ENCODE measurements at places on chromosomes 1 and 21. TPM values are rescaled to one million over a fixed set of nuclear protein-coding genes. Genes with fewer than 3 reads are reported as not detected.
A peak's percentile ranks its signal among the peaks of the same experiment; 100 is the strongest.

The LYPD8 gene
- total RNA-seq = not detected

The LIN28A gene
- not detected for total RNA-seq

The RXFP4 gene
- total RNA-seq = not detected

The CD2 gene
- 287 TPM for total RNA-seq

The CELSR2 gene
- 2.0 TPM for total RNA-seq

The CFAP126 gene
- total RNA-seq = not detected

The MX2 gene
- 30.7 TPM for total RNA-seq

The KCNK2 gene
- not detected for total RNA-seq

The NENF gene
- total RNA-seq = 30.8 TPM

The OR2L13 gene
- not detected for total RNA-seq

The PADI1 gene
- not detected for total RNA-seq

DNA sequence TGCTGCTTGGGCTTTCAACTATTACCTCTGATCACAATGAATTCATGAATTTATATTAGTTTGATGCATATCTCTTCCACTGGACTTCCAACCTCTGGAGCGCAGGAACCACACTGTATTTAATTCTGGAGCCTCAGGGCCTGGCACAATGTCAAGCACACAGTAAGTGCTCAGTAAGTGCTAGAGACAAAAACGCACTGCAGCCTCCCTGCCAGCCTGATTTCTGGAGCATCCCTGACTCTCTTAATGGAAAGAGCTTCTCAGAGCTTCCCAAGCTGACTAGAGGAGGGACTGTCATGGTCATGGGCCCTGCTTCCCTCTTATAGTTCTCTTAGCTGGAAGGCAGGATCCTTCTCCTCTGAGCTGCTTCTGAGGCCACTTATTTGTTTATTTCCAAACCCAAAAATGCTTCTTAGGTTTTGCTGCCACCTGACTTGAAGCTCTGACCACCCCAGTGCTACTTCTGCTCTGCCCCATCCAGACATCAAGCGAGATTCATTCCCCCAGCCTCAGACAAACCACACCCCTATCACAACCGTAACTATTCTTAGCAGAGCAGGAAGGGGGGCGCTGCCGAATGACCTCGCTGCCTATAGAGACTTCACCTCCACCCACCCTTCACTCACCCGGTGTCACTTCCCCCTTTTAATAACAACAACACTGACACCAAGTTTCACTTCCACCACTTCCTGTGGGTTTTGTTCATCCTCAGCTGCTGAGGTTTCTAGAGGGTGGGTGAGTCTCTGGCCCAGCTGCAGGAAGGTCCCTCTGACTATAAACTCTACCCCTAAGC lies 33.6 kb downstream of the NUAK2 start:
- no peaks in the 10 kb centered on the region for H3K36me3 ChIP-seq
- H3K4me3 ChIP-seq = peak overlapping the region; percentile 29
- DNase-seq = peak; percentile 88
- no peaks in the 10 kb centered on the region for H3K27me3 ChIP-seq
- H3K27ac ChIP-seq = peak overlapping the region; percentile 79

DNA sequence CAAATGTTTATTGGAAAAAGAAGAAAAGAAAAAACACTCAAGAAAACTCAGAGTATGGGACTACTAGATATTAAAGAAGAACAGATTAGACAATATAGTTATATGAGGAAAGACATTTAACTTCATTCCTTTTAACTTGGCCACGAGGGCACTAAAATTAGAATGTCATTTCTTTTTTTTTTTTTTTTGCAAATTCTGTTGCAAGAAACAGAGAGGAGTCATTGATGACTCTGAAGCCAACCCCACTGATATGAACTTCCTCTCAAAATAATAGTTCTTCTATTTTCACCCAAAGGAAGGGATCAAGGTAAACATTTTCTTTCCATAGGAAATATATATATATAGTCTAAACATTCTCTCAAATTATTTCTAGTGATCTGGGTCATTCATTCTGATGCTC lies 24.6 kb upstream of the PEX19 start:
- H3K36me3 ChIP-seq = peaks cover 56% of the 10 kb centered on the region
- H3K4me1 ChIP-seq = no peaks in the 10 kb centered on the region
- H3K27me3 ChIP-seq = no peaks in the 10 kb centered on the region

DNA sequence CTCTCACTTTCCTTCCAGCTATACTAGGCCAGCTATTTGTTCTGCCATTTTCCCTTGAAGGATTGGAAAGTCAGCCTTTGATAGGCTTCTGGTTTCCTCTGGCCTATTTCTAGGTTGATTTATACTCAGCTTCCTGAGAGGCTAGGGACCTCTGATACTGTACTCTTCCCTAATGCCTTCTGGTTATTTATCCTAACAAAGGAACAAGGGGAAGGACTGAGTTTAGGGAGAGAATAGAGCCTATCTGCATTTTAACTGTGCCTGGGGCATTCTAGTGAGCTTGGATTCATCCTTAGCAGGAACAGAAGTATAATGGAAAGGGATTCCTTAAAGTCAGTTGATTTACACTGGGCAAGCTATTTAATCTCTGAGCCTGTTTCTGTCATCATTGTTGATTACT lies 11.8 kb upstream of the TMEM39B start:
- no peak overlapping the region for H3K27ac ChIP-seq
- no peak overlapping the region for H3K4me3 ChIP-seq
- H3K27me3 ChIP-seq = no peaks in the 10 kb centered on the region
- no peak for DNase-seq
- peaks cover 23% of the 10 kb centered on the region for H3K36me3 ChIP-seq

DNA sequence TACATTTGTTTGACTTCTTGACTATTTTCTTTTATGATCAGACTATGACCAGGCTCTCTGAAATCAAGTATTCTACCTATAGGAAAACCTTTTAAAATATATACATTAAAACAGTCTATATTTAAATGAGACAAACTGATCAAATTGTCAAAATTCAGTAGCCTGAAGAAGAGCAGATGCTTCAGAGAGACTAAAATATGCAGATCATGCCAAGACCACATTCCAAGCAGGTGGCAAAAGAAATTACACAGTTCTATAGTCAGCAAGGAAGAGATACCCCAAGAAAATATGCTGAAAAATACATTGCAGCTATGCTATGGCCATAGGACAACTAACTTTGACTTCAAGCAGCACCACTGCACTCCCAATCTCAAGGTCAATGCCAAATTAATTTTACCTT lies 3.5 kb downstream of the LPGAT1 start:
- DNase-seq = no peak
- H3K27me3 ChIP-seq = no peaks in the 10 kb centered on the region
- no peak overlapping the region for H3K4me3 ChIP-seq
- H3K4me1 ChIP-seq = peaks cover 31% of the 10 kb centered on the region
- H3K27ac ChIP-seq = no peak overlapping the region

DNA sequence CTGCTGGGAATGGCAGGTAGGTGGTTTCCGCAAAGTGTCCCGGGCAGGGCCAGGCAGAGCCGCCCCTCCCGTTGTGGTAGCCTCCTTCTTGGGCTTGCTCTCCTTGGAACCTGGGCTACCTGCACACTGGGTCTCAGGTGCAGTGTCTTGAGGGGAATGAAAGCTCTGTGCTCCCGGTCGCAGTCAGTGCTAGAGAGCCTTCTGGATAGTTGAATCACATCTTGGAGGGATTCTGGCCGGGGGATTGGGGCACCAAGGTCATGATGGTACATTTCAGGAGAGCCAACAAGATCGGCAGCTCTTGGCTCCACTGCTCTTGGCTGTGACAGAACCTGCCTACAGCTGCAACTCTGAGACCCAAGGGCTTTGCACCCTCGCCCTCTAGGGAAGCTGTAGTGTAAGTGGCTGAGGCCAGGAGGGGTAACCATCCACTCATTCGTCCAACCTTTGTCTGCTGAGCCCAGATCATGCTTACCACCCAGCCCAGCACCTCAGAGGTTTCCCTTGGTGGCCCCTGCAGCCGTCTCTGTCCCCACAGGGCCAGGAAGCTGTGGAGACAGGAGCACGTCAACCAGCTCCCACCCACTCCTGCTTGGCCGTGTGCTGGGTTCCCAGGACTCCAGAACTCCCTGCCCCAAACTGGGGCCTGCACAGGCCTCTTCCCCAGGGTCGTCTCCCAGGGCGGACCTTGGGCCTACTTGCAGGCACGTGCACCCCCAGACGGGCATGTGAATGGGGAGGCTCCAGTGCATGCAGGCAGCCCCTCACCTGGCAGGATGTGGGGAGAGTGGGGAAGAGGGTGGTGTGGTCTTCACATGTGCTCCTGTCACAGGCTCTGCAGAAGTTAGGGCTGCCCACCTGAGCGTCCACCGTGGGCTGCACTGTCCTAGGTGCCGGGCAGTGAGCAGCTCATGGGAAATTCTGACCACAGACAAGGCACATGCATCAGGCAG lies 40.0 kb downstream of the NTPCR start:
- no peaks in the 10 kb centered on the region for H3K4me1 ChIP-seq
- H3K4me3 ChIP-seq = no peak overlapping the region
- no peaks in the 10 kb centered on the region for H3K27me3 ChIP-seq
- peaks cover 37% of the 10 kb centered on the region for H3K36me3 ChIP-seq
- H3K27ac ChIP-seq = no peak overlapping the region

GRCh38 chr1:180248731-180249681 lies 18.9 kb downstream of the LHX4 start:
- peaks cover 24% of the 10 kb centered on the region for H3K27me3 ChIP-seq
- H3K4me1 ChIP-seq = peaks cover 4% of the 10 kb centered on the region
- H3K4me3 ChIP-seq = no peak overlapping the region
- DNase-seq = peak; percentile 49

DNA sequence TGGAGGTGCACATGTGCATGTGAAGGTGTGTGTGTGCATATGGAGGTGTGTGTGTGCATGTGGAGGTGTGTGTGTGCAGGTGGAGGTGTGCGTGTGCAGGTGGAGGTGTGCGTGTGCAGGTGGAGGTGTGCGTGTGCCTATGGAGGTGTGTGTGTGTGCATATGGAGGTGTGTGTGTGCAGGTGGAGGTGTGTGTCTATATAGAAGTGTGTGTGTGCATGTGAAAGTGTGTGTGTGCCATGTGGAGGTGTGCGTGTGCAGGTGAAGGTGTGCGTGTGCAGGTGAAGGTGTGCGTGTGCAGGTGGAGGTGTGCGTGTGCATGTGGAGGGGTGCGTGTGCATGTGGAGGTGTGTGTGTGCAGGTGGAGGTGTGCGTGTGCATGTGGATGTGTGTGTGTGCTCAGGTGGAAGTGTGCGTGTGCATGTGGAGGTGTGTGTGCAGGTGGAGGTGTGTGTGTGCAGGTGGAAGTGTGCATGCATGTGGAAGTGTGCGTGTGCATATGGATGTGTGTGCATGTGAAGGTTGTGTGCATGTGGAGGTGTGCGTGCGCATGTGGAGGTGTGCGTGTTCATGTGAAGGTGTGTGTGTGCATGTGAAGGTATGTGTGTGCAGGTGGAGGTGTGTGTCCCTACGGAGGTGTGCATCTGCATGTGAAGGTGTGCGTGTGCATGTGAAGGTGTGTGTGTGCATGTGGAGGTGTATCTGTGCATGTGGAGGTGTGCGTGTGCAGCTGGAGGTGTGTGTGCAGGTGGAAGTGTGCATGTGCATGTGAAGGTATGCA lies 13.5 kb downstream of the C1orf74 start:
- H3K27me3 ChIP-seq = no peaks in the 10 kb centered on the region
- no peak overlapping the region for H3K27ac ChIP-seq
- H3K4me1 ChIP-seq = peaks cover 51% of the 10 kb centered on the region
- peaks cover 48% of the 10 kb centered on the region for H3K36me3 ChIP-seq
- DNase-seq = no peak

- H3K4me1 ChIP-seq = peaks cover 11% of the 10 kb centered on the region
- no peak for DNase-seq
- H3K4me3 ChIP-seq = no peak overlapping the region
- H3K36me3 ChIP-seq = no peaks in the 10 kb centered on the region
- peaks cover 2% of the 10 kb centered on the region for H3K27me3 ChIP-seq
- H3K27ac ChIP-seq = no peak overlapping the region
These were observed 195.2 kb downstream of the RHOU start for GRCh38 chr1:228930479-228930957.

DNA sequence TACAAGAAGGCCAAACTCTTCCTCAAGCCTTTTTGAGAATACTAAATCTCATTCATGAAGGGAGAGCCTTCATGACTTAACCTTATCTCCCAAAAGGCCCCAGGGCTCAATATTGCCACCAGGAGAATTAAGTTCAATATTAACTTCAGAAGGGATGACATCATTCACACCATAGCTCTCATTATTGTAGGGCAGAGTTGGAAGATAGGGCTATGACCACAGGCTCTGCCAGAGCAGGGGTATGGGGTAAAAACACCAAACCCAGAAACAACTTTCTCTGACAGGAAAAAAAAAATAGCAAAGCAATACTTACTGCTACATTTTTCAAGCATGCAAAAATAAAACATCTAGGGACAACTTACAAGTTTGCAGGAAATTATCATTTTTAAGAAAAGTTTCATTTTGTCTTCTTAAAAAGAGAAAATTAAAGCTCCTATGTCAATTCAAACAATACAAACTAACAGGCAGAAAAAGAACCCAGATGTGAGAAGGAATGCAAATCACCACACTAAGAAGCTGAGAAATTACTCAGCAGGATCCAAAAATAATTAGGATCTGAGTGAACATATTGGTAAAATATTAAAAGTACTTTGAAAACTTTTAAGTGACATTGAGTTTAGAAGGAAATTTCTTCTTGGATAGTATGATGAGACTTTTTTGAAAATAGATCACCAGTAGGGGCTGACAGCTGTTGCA lies 1156.5 kb downstream of the NCAM2 start:
- no peak overlapping the region for H3K4me3 ChIP-seq
- no peaks in the 10 kb centered on the region for H3K27me3 ChIP-seq
- no peak for DNase-seq
- no peak overlapping the region for H3K27ac ChIP-seq

- no peak overlapping the region for H3K27ac ChIP-seq
- H3K36me3 ChIP-seq = no peaks in the 10 kb centered on the region
- no peak for DNase-seq
- no peaks in the 10 kb centered on the region for H3K4me1 ChIP-seq
- H3K27me3 ChIP-seq = peaks cover 3% of the 10 kb centered on the region
- H3K4me3 ChIP-seq = no peak overlapping the region
These were observed 229.4 kb downstream of the CACNA1E start for GRCh38 chr1:181712711-181713110.

DNA sequence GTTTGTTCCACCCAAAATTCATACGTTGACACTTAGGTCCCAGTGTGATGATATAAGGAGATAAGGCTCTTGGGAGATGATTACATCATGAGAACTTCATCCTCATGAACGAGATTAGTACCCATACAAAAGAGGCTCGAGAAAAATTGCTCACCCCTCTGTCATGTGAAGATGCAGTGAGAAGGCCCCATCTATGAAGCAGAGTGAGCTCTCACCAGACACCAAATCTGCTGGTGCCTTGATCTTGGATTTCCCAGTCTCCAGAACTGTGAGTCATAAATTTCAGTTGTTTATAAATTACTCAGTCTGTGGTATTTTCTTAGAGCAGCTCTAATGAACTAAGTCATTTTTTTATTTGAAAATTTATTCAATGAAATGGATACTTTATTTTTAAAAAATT lies 42.6 kb upstream of the USP25 start:
- peaks cover 2% of the 10 kb centered on the region for H3K27me3 ChIP-seq
- no peaks in the 10 kb centered on the region for H3K36me3 ChIP-seq
- peaks cover 11% of the 10 kb centered on the region for H3K4me1 ChIP-seq

GRCh38 chr1:23088027-23088426 lies 68.8 kb downstream of the KDM1A start:
- H3K27me3 ChIP-seq = no peaks in the 10 kb centered on the region
- DNase-seq = no peak
- no peak overlapping the region for H3K27ac ChIP-seq
- no peaks in the 10 kb centered on the region for H3K4me1 ChIP-seq
- no peak overlapping the region for H3K4me3 ChIP-seq

GRCh38 chr1:202944438-202944921 lies 13.6 kb downstream of the ADIPOR1 start:
- H3K36me3 ChIP-seq = peaks cover 41% of the 10 kb centered on the region
- H3K27ac ChIP-seq = no peak overlapping the region
- no peaks in the 10 kb centered on the region for H3K4me1 ChIP-seq
- H3K4me3 ChIP-seq = no peak overlapping the region
- no peak for DNase-seq

Data from activated CD4-positive, alpha-beta T cell treated with anti-CD3 and anti-CD28 coated beads for 36 hours (primary cell).